Activated CD4-positive, CD25-positive, alpha-beta regulatory T cell (primary cell): ENCODE measurements at places on chromosomes 5 and 9.

GRCh38 chr9:79384501-79384900 is 187.3 kb upstream of the TLE4 start:
- DNase-seq = no peak

DNA sequence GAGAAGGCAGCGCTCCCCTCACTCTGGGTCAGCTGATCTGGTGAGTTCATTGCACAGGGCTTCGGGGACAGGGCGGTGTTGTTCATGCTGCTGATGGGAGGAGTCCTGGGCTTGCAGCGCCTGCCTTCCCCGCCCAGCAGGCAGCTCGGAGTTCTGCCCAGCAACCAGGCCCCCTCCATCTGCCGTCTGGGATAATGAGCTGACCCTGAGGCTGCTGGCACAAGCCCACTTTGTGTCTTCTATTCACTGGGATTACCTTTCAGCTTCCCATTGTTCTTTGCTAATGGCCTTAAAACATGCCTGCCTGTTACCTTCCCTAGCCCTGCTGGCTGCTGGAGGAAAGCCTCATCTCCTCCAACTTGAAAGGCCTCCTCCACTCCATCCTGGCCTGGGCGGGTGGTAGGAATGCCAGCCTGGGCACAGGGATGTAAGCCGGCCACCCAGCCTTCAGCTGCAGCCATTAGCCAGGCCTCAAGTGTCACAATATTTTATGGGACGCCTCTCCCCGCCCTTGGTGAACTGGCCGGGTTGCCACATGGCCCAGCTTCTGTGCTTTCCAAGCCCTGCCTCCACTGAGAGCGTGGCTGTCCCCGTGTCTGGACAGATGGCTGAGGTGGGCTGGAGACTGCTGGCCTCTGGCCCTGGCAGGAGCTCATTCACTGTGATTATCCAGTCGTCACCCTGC is 70.4 kb downstream of the GADD45G start:
- no peak for DNase-seq

- no peak for DNase-seq
Measured at GRCh38 chr9:108383796-108384195, 472.0 kb downstream of the ACTL7B start.

DNA sequence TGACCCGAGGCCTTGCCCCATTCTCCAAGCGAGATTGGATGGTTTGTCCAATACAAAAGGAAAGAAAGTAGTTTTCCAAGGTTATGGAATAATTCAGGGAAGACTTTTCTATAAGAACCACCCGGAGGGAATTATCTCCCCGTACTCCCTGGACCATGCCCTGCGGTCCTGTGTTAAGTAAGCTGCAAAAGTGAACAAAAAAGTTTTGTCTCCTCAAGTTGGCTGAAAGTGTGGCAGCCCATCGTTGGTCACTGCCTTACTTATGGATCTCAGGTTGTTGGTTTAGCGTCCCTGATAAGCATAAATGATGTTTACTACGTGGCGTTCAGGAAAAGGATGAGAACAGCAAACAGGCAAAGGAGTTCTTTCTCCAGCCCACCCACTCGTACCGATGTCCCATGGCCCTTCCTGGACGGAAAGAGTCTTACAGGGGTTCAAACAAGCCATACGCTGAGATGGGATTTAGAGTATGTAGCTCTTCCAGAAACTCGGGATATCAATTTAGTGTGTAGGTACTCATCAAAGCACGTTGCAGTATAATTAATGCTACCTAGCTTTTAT is 413 bp upstream of the AUH start:
- DNase-seq = no peak

- DNase-seq = no peak
Measured at GRCh38 chr5:8383616-8384015, 514.7 kb downstream of the MTRR start.

DNA sequence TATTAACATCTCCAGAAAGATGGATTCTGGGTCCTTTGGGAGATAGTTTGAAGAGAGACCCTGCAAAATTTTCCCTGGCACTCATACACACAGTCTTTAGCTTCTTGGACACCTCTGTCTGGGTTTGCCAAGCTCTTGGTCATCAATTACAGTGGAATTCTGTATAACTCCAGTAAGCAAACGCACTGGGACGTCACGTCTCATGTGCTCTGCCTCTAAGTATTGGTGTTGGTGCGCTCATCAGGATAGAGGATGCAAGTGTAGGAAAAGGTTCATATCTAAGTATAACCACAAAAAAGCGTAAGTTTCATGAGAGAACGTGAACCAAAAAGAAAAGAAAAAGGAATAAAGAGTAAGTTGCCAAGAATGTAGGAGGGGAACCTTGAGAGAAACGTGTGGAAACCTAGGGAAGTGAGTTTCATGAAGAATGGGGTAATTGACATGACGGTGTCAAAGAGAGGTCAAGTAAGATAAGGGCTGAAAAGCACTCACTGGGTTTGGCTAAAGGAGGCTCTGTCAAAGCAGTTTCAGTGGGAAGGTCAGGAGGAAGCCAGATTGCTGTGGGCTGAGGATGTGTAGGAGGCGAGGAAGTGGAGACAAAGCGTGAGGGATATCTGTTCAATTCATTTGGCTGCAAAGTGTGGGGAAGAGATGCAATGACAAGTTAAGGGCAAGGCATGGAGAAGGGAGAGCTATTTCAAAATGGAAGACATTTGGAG is 92.7 kb downstream of the RAD23B start:
- DNase-seq = no peak

DNA sequence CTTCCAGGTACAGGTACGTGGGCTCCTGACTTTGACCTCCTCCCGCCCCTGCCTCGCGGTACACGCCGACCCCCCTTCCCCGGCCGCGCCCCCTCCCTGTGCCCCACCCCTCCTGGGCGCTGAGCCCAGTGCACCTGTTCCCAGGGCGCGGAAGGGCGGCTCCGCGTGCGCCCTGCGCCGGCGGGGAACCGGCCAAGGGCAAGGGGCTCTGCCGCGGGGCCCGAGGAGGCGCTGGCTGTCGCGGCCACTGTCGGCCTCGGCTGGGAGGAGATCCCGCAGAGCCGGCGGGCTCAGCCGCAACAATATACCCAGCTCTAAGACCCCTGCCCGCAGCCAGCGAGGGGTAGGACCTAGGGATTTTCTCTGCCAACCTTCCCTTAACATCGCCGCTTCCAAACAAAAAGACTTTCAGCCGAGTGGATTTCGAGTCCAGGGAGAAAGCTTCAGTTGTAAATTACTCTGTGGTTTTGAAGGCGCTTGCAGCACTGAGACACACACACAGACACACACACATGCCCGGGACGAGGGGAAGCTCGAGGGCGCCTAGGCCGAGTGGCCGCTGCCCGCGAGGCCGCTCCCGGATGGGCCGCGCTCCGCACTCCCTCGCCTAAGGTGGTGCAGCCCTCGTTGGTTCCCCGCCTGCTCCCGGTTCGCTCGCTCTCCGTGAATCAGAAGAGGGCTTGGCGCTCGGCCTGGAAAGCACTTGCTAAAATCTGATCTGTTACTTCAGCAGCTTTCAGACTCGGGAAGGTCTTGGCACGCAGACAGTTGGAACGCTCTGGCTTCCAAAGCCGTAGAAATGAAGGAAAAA is 1.2 kb downstream of the FGF18 start:
- DNase-seq = no peak

GRCh38 chr5:1537603-1538154 is 13.9 kb upstream of the LPCAT1 start:
- DNase-seq = no peak

DNA sequence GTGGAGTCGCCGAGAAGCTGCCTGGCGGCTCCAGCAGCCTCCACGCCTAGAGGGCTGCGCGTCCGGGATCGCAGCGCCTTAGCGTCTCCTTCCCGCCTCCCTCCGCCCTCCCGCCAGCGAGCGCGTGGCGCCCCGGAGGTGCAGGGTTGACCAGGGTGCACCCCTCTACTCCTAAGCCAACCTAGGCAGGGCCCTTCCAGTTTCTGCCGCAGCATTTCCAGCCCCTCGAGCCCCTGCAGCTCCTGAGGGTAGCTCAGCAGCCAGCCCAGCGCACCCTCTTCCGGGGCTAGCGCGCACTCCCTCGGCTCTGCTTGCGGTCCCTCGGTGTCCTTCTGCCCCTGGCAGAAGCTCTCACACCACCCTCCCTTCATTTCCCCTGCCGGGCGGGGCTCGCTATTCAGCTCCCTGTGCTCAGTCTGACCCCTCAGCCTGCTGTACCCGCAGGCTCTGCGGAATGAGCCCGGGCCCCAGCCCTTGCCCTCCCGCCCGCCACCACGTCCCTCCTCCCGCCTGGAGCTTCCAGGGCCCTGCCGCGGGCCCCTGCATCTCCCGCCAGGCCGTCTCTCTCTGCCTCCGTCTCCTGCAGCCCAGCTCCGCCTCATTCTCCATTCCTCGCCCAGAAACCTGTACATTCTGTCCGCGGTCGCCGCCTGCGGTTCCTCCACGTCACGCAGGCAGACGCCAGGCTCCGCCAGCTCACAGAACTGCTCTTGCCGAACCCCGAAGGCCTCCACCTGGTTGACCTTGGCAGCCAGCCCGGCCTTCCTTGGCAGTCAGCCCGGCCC is 61.8 kb downstream of the SPATA31C2 start:
- no peak for DNase-seq

DNA sequence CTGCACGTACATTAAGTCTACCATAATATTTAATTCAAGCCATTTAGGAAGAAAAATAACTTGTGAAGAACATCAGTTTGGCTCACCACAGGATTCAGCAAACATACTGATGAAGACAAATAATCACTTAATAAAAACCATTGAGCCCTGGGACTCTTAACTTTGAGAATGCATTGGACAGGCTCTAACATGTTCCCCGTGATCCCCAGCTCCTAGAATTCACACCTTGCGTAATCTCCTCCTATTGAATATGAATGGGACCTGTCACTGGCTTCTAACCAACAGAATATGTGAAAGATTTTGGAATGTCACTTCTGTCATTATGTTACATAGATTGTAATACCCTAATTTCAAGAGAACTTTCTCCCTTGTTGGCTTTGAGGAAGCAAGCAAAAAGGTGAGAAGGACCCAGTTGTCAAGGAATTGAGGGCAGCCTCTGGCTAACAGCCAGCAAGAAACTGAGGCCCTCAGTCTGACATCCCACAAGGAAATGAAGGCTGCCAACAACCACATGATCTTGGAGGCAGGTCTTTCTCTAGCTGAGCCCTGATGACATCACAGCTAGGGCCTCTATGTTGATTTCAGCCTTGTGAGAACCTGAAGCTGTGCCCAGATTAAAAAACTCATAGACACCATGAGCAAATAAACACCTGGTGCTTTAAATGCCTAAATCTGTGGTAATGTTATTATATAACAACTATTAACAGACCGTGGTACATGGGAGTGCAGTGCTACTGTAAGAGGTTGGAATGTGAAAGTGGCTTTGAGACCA is 433.2 kb downstream of the SEMA5A start:
- no peak for DNase-seq

GRCh38 chr5:160199410-160199911 is 29.8 kb upstream of the FABP6 start:
- peak; percentile 55 for DNase-seq

- DNase-seq = no peak
Measured at GRCh38 chr9:99870126-99870525, 36.3 kb upstream of the STX17 start.

DNA sequence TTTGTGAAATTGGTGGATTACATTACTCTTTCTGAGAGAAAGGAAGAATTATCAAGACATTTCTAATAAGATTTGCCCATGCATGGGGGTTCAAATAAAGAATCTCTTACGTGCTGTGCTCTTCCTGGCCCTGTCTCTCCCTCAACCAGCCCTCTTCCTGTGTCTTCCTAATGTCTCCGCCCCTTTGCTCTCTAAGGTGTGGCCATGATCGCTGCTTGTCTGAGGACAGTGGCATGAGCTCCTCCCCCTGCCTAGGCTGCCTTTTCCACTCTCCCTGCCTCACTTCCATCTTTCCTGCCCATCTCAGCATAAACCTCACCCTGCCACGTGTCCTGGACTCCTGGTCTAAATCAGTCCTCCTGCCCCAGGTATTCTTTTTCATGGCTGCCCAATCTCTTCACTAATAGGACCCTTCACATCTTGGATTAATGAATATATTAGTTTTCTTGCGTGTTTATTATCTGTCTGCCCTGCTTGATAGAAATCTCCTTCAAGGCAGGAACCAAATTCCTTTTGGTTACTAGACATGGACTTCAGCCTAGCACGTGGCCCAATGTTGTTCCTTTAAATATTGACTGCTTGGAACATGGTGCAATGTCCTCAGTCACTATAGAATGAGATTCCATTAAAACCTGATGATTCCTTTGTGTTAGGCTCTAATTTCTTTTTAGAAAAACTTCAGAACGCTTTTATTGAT is 122.3 kb downstream of the MTRR start:
- no peak for DNase-seq

DNA sequence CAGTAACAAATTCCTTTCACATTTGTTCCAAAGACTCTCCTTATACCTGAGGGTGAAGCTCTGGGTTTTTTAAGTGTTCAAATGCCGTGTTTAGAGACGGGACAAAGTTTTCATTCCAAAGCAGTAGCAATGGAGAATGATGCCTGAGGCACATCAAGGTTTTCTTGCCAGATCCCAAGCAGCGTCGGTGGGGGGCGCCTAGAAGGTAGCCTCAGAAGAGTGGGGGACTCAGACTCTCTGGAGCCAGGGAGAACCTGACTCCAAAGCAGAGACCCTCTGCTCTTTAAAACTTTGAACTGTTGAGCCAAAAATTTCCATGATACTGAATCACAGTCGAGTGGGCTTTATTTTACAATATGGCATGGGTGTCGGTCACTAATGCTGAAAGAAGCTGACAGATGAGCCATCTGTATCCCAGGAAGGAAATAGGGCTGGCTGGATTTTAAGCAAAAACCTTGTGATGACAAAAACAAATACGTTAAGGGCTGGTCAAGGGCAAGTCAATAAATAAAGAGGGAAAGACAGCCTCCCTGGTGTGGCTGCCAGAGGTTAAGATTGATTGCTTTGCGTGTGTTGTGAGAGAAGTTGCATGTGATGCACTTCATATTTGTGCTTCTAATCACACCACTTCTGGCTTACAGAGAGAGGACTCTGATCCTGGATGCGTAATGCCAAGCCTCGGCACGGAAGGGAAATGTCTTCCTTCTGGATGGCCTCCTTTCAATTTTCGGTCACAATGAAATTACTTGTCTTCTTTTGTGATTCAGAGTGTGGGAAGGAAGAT is 161.1 kb upstream of the EFNA5 start:
- DNase-seq = no peak

GRCh38 chr9:96245399-96245798 is 56.6 kb downstream of the HSD17B3 start:
- DNase-seq = no peak

DNA sequence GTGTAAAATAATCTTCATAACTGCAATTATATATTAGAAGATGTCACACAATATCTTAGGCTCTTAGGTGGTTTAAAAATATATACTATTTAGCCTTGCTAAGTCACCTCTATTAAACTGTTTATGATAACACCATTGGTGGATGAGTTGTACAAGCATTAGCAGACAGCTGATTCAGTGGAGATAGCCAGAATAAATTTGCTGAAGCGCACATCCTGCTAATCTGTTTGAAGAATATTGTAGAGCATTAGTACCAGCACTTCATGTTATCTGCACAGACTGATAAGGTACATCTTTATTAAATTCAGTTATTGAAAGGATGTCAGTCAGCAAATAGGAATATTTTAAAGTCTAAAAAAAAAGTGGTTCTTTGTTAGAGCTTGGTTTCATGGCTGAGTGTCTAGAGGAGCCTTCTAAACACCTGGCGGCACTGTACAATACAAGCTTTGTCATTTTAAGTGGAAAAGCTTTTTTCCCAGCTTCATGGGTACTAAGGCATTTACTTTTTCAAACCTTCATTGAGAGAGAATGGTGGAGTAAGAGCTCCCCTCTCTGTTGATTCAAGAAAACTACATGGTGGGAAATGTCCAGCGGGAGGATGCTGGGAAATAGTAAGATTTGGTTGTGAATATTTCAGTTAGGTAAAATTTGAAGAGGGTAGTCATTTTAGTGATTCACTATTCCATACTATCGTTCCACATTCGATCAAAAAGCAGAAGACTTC is 275.1 kb downstream of the SLF1 start:
- no peak for DNase-seq

- DNase-seq = no peak
Measured at GRCh38 chr9:71772726-71773125, 4.4 kb upstream of the CEMIP2 start.
